Lower lobe of right lung (tissue), 2 donors: ENCODE measurements at places on chromosomes 5 and 9. TPM values are rescaled to one million over a fixed set of nuclear protein-coding genes. Genes with fewer than 3 reads are reported as not detected.

Gene PCDHB13
- 2.9 TPM for total RNA-seq

DNA sequence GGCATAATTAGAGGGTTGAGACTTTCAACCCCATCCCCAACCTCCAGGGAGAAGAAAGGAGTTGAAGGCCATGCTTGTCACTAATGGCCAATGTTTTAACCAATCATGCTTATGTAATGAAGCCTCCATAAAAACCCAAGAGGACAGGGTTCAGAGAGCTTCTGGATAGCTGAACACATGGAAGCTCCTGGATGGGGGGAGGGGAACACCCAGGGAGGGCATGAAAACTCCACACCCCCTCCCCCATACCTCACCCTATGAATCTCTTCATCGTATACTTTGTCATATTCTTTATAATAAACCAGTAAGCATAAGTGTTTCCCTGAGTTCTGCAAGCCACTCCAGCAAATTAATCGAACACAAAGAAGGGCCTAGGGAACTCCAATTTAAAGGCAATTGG lies 81.7 kb downstream of the ALDH7A1 start:
- H3K36me3 ChIP-seq = no peaks in the 10 kb centered on the region
- H3K4me3 ChIP-seq = no peak overlapping the region
- DNase-seq = no peak
- peak overlapping the region; percentile 39 for H3K27ac ChIP-seq
- no peaks in the 10 kb centered on the region for H3K27me3 ChIP-seq

Gene BHMT2
- 3.9 TPM for total RNA-seq

DNA sequence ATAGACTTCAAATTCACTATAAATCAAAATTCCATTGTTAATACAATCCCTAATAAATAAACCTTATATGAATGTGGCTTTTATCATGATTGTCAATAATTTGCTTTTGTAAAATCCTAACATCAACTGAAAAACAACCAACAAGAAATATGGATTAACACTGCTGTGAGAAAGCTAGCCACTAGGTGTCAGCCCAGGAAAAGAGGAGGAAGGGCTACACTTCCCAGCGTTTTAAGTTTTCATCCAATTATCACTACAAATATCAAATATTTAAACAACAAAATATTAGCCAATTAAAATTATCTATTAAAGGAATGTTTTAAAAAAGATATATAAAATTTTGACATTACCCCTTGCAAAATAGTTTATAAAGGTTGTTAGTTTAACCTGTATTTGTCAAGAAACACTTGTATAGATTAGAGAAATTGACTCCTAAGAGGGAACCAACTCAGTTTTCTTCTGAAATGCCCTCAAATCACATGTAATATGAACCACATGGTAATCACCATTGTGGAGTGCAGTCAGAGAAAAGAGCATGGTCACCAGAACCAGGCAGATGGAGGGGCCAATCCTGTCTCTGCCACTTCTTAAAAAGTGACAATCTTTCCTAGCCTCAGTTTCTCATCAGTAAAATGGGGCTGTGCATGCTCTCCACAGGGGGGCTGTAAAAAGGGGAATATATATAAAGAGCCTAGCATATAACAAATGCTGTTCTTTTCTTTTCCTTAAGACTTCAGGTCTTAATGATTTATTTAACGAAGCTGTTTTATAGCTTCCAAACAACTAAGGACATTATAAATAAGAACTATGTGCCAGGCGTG lies 188.2 kb downstream of the CRB2 start:
- no peaks in the 10 kb centered on the region for H3K27me3 ChIP-seq
- no peaks in the 10 kb centered on the region for H3K36me3 ChIP-seq
- H3K4me1 ChIP-seq = no peaks in the 10 kb centered on the region
- no peak for DNase-seq
- no peak overlapping the region for H3K27ac ChIP-seq

Gene INSYN2B
- total RNA-seq = not detected
